ENCODE measurements at places on chromosomes 16 and 17.

- DNase-seq: no peak
Observed at GRCh38 chr16:35690413-35690812, 2231.0 kb downstream of the TP53TG3F start.

GRCh38 chr16:79528338-79528737, 72.2 kb downstream of the MAF start:
- no peak for DNase-seq

GRCh38 chr17:4667166-4667565, 25.7 kb upstream of the ALOX15 start:
- DNase-seq: no peak

- no peak for DNase-seq
Observed at GRCh38 chr17:77566151-77566550, 392.4 kb upstream of the TNRC6C start.

- no peak for DNase-seq
Observed at GRCh38 chr16:53814801-53815200, 110.8 kb downstream of the FTO start.

- DNase-seq: no peak
Observed at GRCh38 chr16:1890708-1891050, 18.7 kb upstream of the MEIOB start.

GRCh38 chr16:85309656-85310587, 197.7 kb upstream of the CIBAR2 start:
- DNase-seq: no peak

- no peak for DNase-seq
Observed at GRCh38 chr16:82061861-82062525, 26.9 kb downstream of the HSD17B2 start.

DNA sequence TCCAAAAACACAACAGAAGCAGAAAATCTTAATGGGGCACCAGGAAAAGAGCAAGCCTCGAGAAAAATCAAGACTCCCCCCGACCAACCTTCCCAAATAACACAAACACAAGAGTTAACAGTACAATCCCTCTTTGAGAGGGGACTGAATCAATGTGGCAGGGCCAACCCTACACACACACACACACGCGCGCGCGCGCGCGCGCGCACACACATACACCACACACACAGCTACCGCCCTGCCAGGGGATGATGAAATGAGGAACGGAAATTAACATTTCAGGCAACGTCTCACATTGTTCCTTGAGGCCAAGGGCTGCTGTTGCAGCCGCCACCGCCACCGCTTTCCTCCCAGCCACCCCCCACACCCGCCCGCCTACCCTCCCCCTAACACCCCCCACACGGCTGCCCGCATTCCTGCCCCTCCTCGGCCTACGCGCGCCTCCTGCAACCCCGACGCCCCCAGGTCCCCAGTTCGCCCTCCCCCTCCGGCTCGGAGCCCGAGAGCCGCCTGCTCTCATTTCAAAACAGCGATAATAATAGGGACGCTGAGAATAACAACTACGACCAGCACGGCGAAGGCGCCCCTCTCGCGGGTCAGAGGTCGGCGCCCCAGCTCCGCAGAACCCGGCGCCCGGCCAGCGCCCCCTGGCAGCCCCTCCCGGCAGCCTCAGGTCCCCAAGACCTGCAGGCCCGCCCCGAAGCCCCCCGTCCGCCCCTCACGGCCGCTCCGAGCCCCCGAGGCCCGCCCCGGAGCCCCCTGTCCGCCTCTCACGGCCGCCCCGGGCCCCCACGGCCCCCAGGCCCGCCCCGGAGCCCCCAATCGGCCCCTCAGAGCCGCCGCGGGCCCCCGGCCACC, 1.1 kb downstream of the ANKRD11 start:
- no peak for DNase-seq

DNA sequence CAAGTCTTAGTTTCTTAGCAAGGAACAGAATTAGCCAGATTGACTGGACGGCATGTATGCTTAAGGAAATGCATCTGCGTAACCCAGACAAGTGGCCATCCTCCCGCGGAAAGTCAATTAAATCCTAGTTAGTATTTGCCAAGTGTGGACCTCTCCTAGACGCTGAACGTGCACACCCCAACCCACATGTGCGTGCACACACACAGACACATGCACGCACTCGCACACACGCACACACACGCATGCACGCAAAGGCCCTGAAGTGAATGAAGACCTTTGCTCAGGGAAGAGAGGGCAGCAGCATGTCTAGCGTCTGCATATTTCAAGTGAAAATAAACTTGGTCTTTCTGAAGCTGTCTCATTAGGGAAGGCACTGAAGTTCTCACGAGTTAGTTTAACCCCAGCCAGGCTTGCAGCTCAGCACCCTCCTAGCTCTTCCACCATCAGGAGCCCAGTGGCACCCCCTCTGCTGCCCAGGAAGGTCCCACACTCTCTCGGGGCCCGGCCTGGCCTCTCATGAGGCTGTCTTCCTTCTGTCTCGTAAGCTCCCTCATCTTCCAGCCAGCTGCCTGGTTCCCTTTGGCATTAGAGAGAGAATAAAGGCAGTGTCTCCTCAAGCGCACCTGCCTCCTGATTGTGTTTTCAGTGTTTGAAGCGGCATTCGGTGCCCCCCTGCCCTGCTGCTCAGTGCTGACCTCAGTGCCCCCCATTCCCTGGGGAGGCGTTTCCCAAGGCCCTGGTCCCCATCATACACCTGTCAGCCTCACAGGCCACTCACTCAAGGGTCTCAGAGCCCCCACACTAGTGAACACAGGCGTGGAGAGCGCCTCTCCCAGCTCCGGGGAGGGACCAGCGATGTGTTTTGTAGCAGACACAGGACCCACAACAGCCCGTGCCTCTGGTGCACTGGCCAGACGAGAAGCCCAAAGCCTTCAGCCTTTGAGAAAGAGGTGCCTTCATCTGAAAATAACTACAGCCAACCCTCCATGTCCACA, 52.2 kb upstream of the CHMP6 start:
- DNase-seq: no peak

GRCh38 chr17:51059781-51060180, 60.9 kb downstream of the SPAG9 start:
- no peak for DNase-seq

GRCh38 chr17:48612854-48613691, 2.0 kb downstream of the HOXB8 start:
- DNase-seq: peak; percentile 71

DNA sequence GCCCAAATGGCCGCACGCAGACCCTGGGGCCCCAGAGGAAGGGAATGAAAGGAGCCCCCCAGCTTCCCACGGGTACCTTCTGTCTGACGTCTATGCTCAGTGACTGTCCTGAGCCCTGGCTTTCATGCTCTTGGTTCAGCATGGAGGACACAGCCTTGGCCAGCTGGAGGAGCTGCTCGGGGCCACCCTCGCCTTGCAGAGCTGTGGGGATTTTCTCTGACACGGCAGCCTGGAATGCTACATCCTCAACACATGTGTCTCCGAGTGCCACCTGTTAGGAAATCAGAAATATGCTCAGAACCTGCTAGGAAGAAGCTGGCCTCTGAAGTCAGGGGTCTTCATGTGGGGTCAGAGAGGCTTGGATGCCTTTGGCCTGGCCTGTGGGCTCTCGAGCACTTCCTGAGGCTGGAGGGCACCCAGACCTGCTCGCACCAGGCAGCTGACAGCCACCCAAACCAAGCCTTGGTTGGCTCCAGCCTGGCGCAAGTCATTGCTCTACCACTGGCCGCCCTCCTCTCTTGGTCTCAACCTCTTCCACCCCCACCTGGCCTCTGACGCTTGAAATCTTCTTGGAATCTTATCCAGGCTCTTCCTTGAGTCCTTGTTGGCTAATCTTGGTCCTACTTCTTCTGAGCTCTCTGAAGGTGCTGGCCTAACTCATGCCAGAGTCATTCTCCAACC, 63.7 kb upstream of the BCO1 start:
- DNase-seq: no peak

- no peak for DNase-seq
Observed at GRCh38 chr17:7809086-7809790, 24.8 kb upstream of the KDM6B start.

DNA sequence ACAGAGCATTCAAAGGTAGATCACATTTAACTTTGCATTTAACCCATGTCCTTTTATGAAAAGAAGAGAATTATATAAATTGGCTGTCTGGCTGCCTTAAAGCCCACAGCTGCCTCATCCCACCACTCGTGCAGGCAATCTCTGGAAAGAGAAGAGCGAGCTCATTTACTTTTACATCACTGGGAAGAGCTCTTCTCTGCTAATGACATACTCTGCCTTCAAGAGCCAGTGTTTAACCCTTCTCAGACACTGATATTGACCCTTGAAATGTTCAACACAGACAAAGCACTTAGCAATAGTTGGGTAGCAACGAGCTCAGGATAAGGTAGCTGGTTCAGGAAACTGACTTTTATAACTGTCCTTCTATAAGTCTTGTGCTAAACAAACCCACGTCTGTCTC, 6.8 kb downstream of the KRT38 start:
- peak; percentile 46 for DNase-seq

- no peak for DNase-seq
Observed at GRCh38 chr17:74276541-74277009, 2.5 kb downstream of the DNAI2 start.

- no peak for DNase-seq
Observed at GRCh38 chr16:89102041-89102471, 8.4 kb downstream of the ACSF3 start.

GRCh38 chr16:10751291-10751697, 7.7 kb downstream of the NUBP1 start:
- DNase-seq: no peak

DNA sequence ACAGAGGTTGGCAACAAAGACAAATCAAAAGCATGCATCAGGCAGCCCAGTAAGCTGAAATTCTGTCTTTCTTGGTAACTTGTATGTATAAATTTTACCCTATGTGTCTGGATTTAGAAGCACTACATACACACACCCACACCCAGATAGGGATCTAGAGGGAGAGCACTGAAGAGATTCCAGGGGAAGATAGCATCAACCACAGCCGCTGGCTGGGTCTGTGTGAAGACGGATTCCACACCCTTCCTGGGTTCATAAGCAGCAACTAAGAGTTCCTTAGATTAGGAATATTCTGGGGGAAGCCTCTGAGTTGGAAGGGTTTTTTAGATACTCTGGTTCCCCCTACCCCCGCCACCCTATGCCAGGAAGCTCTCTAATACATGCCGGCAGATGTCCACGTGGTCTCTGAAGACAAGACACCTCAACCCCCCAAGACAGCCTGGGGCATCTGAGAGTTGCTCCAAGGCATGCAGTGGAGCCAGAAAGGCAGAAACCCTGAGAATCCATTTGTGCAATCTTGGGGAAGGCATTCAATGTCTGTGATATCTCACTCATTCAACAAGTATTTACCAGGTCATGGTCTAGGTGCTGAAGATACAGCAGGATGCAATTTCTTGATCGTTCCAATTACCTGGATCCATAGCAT, 86.4 kb downstream of the NOG start:
- no peak for DNase-seq

DNA sequence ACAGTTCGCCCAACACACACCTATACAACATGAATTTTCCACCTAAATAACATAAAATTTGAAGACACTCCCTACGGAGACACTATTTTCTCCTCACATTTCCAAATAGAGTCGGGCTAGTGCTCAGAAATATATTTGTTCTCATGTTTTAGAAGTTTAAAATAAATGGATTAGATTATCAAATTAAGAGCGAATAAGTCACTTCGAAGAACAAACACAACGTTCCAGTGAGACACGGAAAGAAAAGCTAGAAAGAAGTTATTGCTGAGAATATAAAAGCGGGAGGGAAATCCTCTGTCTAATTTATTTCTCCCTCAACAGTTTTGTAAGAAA, 2.0 kb upstream of the HS3ST3B1 start:
- no peak for DNase-seq

DNA sequence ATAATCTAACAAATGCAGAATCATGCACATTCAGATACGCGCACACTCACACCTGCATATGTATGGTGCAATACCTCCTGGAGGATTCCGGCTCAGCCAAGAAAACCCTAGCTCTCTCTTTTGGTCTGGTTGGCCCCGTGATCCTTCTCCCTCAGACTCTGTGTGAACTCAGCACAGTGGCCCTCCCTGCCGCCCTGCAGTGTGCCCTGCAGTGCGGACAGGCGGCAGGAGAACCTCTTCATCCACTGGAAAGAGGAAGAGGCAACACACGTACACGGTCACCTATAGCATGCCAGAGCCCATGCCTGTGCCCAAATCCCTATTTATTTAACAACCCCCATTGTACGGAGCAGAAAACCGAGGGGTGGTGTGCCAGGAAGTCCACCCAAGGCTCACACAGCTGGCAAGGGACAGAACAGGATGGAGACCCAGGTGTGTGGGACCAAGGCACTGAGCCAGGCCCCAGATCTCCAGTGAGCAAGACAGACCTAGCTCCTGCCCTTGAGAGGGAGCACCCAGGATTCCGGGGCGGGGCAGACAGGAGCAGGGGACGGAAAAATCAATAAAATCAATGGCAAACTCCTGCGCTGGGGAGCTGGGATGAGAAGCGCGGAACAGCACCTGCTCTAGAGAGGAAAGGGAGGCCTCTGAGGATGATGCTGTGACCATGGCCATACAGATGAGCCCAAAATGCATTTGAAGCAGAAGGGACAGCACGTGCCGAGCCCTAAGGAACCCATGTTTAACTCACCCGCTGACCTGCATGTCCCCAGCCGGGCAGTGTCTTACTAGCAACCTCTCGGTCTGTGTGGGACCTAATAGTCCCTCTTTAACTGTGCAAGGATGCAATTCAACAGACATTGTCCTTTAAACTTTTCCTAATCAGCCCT, 54.7 kb upstream of the CIBAR2 start:
- no peak for DNase-seq

- no peak for DNase-seq
Observed at GRCh38 chr16:88982286-88983084, 5.5 kb upstream of the CBFA2T3 start.

- no peak for DNase-seq
Observed at GRCh38 chr16:1390239-1390779, 24.2 kb downstream of the UNKL start.
